ENCODE measurements at places on chromosomes 11 and 22.

- DNase-seq, result no peak
These were observed 146.5 kb upstream of the CCDC179 start for GRCh38 chr11:23006730-23007129.

- no peak for DNase-seq
These were observed 81.2 kb downstream of the OR5AK2 start for GRCh38 chr11:57069942-57070341.

DNA sequence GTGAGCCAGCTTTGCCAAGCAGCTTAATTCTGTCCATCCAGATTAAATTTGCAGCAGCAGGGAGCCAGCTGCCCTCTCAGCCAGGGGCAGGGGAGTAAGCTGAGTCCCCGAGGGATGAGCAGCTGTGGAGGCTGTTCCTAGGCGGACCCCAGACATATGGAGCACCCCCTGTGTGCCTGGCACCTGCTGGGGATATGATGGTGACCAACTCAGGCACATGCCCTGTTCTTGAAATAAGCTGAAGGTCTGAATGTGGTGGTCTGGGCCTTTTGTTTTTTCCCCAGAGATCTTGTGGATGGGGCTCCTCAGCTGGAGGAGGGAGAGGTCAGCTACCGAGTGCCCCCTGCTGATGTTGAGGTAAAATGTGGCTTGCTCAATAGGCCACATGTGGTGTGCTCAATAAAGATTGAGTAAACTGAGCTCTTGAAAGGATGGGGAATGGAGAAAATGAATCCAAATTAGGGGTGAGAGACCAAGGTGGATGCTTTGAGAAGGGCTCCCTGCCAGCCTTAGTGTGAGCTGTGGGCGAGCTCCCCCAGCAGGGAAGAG lies 103.3 kb upstream of the NNMT start:
- DNase-seq, result no peak

DNA sequence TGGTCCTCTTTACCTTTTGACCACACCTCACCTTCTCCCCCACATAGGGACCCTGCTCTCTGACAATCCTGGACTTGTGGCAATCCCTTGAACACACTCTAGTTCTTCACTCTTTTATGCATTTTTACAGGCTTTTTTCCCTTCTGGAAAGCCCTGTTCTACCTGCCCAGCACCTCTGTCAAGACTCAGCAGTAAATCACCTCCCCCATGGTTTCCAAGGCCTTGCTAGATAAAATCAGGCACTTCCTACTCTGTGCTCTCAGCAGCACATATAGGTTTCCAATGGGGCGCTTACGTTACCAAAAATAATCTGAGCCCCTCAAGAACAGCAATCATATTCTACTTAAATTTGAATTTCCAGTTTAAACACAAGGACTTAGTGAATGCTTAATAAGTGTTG lies 53.9 kb downstream of the ETS1 start:
- no peak for DNase-seq

- no peak for DNase-seq
These were observed 216.5 kb downstream of the BARX2 start for GRCh38 chr11:129592191-129592590.

DNA sequence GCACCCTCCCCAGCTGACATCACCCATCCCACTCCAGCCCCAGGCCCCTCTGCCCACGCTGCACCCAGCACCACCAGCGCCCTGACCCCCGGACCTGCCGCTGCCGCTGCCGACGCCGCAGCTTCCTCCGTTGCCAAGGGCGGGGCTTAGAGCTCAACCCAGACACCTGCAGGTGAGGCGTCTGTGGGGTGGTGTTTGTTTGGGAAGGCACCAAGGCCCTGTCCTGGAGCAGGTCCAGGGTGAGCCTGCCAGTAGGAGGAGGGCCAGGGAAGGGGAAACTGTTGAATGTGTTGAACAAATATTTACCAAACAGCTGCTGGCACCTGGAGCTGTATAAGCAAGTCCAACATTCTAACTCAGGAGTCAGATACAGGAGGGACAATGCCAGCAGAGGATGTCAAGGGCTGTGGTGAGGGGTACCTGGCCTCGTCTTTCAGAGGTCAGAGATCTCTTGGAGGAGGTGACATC lies 3.1 kb downstream of the VEGFB start:
- DNase-seq, result no peak

GRCh38 chr11:113690619-113691569 lies 15.2 kb downstream of the TMPRSS5 start:
- peak; percentile 33 for DNase-seq

DNA sequence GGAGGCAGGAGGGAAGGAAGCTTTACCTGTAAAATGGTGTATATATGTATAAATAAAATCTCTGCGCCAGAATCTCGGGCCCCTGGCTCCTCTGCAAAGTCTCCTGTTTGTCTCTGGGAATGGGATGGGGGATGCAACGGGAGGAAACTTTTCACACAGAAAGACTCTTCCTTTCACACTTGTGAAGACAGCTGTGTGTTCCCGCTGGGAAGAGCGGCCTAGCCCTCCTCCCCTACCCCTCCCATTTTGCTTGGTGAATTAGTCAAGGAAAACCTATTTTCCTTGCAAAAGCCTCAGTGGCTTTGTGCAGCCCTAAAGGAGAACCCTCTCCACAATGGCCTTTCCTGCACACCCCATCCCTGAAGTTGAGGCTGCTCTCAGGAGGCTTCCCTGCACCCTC lies 9.4 kb upstream of the IGF2 start:
- DNase-seq, result no peak

DNA sequence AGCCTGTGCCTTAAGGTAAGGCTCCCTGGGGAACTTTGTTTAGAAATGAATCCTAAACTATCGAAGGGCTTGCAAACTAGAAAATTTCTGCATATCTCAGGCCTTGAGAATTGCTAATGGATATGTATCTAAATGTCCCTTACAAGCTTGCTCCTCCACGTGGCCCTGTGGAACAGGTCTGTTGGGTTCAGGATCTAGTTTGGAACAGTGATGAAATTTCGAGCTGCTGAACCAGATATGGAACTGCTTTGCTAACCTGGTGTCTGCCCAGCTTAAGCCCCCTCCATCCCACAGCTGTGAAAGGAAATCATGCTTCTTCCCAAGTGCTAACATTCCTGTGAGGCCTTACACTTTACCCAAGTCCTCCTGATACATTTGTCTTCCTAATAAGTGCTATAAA lies 11.6 kb downstream of the SREBF2 start:
- no peak for DNase-seq

- DNase-seq, result peak; percentile 73
These were observed 667 bp downstream of the RAB6A start for GRCh38 chr11:73760135-73760678.

GRCh38 chr11:10899121-10899830 lies 41.4 kb upstream of the ZBED5 start:
- DNase-seq, result no peak

- DNase-seq, result no peak
These were observed 525.6 kb downstream of the INSC start for GRCh38 chr11:15640318-15640717.

DNA sequence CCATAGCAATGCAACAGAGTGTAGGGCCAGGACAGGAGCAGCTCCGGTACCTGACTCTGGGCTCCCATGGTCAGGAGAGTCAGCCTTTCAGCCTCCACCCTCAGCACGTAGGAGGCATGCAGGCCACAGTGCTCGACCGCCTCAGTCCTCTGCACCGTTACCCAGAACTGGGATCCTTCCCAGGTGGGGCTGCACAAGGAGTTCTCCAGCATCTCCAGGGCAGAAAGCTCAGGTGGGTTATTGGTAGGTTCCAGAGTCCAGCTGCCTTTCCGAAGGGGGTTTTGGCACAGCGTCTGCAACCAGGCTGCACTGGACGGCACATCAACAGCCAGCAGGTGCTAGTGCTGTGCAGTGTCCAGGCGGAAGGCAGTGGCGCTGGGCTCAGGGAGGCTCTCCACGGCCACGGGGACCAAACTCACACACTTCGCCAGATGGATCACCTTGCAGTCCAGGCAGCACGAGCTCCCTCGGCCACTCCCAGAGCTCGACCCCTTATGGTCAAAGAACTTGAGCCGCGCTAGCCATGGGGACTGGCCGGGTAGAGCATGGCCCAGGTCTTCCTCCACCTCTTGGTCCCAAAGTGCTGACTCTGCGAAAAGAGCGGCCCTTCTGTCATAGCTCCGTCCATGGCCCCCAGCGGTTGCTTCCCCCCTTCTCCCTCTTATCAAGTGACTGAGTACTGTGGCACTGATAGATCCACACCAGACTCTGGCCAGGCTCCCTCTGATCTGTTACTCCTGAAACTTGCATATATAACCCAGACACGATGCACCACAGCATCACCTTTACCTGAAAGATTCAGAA lies 6.9 kb upstream of the PHOX2A start:
- no peak for DNase-seq

GRCh38 chr11:124874571-124875255 lies 9.5 kb downstream of the ROBO3 start:
- no peak for DNase-seq

- no peak for DNase-seq
These were observed 6.7 kb downstream of the OAF start for GRCh38 chr11:120217526-120217925.

DNA sequence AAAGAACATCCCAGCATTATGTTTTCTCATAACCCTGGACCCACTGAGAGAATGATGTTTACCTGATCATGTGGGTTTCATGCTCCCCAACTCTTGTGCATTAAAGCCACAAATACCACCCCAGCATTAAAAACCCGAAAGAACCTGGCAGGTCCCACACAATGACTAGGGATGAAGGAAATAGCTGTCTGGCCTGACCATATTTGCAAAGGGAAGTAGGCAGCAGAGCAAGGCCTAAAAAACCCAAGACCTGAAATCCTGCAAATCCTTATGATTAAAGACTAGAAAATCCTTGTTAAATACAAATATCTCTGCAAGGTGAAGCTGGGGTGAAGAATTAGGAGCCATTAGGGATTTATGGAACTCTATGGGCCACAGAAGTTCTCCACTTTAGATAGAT lies 23.7 kb downstream of the PAK1 start:
- DNase-seq, result no peak

GRCh38 chr11:18225913-18226312 lies 10.7 kb downstream of the SAA4 start:
- DNase-seq, result no peak

- DNase-seq, result peak; percentile 37
These were observed 11.0 kb downstream of the XRRA1 start for GRCh38 chr11:74937696-74938475.

DNA sequence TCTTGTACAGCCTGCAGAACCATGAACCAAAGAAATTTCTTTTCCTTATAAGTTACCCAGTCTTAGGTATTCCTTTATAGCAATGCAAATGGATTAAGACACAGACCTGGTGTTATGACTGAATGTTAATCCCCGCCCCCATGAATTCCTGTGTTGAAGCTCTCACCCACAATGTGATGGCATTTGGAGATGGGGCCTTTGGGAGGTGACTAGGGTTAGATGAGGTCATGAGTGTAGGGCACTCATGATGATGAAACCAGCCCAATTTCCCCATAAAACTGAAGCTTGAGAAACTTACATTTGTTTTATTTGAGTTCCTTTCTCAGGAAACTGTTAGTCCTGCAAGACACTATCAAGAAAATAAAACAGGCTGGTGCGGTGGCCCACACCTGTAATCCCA lies 115.8 kb upstream of the THY1 start:
- DNase-seq, result no peak

DNA sequence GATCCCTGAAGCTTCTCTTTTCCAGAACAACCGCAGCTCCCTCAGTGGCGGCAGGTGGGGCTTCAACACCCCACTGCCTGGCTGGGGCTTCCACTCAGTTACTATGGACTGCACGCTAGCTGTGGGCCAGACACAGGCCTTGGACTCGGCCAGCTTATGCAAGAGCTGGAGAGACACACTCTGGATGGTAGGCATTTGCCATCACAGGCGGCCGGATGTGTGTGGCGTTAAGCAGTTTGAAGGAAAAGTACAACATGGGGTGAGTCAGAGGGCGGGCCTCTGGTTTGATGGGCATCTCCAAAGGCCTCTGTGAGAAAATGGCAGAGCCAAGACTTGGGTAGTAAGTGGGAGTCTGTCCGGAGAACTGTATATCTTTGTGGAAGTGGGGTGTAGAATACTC lies 17.6 kb downstream of the KCNJ4 start:
- DNase-seq, result no peak

All from mesenchymal stem cell (in vitro differentiated cells and primary cell).